Fibroblast of the conjunctiva (primary cell): ENCODE measurements at places on chromosomes 13 and 19.

- no peak for DNase-seq
Observed at GRCh38 chr13:108752276-108752675, 122.9 kb downstream of the MYO16 start.

DNA sequence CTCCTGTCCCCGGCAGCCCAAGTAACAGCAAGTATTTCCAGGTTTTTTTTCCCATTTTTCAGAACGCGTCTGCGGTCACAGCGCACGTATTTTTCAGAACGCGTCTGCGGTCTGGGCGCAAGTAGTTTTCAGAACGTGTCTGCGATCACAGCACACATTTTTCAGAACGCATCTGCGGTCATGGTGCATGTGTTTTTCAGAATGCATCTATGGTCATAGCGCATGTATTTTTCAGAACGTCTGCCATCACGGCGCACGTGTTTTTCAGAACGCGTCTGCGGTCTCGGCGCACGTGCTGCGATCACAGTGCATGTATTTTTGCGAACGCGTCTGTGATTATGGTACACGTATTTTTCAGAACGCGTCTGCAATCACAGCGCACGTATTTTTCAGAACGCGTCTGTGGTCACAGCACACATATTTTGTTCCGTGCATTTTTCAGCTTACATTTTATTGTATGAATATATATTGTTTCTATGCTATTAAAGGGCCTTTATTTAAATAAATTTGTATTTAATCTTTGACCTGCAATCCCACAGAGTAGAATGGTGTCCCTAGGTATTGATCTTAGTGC is 19.7 kb downstream of the ATP4B start:
- no peak for DNase-seq

GRCh38 chr13:66138172-66138811 is 1091.8 kb downstream of the PCDH9 start:
- DNase-seq = no peak

DNA sequence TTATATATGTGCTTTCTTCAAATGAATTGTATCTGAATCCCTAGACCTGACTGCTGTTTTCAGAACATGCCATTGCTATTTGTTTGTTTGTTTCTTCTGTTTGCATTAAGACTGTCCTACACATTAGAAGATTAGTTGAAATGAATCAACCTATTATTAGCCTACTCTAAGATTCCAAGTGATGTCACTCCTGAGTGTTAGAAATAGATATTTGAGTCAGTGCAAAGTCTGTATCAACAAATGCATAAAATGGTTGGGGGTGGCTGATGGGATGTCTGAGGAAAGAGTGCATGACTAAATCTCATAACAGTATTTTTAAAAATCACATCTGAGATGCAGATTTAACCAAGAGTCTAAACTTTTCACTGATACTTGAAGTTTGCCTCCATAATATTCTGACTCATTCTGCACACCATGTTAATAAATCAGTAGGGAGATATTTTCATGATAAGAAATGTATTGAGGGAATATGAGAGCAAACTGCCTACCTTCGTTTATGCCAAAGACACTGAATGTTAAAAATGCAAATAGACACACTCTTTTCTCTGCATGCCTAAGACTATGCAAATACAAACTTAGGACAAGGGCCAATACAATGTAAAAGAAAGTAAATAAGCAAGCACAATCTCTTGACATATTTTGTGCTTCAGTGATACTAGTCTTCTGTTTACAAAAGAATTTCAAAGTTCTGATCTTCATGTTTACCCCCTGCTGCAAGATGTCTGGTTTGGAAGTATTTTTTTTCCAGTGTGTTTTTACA is 253.3 kb downstream of the LIG4 start:
- DNase-seq = no peak

DNA sequence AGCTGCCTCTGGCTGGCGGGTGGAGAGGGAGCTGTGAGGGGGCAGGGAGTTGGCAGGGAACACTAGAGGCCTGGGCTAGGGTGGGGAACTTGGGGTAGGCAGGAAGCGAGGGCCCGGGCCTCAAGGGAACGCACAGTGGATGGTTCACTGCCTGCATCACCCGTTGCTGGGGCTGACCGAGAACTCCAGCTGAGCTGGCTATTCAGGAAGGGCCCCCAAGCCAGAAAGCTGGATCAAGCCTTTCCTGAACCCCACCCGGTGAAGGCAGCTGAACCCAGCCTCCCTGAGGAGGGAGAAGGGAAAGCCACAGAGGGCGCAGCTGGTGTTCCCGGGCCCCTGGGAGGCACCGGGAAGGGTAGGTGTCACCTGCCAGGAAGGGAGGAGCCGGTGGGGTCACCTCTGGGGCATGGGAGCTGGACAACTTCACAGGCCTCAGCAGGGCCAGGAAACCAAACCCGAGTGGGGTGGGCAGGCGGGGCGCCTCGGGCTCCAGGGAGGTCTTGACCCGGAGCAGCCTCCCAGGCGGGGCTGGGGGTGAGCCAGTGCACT is 13.9 kb downstream of the PALM start:
- DNase-seq = no peak

DNA sequence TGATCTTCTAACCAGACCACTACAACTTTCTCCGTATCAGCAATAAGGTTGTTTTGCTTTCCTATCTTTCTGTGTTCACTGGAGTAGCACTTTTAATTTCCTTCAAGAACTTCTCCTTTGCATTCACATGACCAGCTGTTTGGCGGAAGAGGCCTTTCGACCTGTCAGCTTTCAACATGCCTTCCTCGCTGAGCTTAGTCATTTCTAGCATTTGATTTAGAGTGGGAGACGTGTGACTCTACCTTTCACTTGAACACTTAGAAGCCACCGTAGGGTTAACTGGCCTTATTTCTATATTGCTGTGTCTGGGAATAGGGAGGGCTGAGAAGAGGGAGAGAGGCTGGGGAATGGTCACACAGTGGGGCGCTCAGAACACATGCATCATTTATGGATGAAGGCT is 104.7 kb downstream of the TUBGCP3 start:
- no peak for DNase-seq

DNA sequence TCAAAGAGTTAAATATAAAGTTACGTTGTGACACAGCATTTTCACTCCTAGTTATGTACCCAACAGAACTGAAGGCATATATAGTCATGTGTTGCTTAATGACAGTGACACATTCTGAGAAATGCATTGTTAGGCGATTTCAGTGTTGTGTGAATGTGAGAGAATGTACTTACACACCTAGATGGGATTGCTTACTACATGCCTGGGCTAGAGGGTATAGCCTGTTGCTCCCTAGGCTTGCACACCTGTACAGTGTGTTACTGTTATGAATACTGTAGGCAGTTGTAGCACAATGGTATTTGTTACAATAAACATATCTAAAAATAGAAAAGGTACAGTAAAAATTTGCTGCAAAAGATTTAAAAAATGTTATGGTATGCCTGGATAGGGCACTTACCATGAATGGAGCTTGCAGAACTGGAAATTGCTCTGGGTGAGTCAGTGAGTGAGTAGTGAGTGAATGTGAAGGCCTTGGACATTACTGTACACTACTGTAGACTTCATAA is 89.2 kb downstream of the DHRS12 start:
- no peak for DNase-seq

- DNase-seq = no peak
Observed at GRCh38 chr13:82569581-82569980, 1312.7 kb downstream of the SLITRK1 start.

GRCh38 chr19:50663482-50663790 is 14.2 kb downstream of the C19orf81 start:
- no peak for DNase-seq
